COR-L47 (cell line): ENCODE measurements at places on chromosomes 1 and 21.

DNA sequence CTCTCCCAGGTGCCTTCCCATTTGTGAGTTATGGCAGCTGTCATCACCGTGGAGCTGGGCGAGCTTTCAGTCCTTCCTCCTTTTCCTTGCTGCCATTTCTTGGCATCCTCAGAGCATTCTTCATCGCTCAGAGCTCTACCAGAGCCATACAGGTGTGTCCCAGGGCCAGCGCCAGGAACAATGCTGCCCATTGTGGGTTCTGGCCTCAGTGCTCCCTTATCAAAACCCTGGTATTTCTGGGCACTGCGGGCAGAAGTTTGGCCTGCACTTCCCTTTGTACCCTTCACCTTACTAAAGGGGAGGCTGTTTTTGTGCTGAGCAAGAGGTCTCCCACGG, 28.5 kb downstream of the RASSF5 start:
- no peak for DNase-seq

DNA sequence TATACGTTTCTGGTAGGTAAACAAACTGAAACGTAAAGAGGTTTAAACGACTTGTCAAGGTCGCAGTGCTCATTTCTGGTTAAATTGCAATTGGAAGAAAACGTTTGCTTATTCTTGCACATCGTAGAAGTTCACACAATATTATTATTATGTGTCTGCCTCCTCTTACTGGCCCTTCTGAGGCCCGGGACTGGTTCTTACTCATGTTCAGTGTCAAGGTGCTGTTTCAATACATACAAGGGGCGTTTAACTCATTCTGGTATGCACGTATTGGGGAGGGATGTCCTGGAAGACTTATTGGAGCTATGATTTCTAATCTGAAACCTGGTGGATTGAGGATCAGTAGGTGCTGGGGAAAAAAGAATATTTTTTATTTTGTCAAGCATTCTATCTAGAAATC, 932 bp downstream of the RPF1 start:
- DNase-seq: no peak

GRCh38 chr1:27099587-27100334, 55.2 kb downstream of the SLC9A1 start:
- DNase-seq: no peak

DNA sequence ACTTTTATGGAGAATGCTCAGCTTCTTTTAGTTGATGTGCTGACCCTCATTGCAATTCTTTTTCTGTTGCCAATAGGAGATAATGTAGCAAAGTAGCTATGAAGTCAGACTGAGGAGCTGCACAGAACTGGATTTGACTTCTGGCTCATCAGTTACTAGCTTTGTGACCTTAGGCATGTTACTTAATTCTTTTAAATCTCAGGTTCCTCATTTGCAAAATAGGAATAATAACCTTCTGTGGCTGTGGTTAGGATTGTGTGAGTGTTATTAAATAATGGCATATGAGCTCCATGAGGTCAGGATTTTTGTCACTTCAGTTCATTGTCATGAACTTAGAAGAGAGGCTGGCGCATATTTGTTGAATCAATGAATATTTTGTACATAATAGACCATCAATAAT, 237.6 kb upstream of the SGIP1 start:
- DNase-seq: no peak

DNA sequence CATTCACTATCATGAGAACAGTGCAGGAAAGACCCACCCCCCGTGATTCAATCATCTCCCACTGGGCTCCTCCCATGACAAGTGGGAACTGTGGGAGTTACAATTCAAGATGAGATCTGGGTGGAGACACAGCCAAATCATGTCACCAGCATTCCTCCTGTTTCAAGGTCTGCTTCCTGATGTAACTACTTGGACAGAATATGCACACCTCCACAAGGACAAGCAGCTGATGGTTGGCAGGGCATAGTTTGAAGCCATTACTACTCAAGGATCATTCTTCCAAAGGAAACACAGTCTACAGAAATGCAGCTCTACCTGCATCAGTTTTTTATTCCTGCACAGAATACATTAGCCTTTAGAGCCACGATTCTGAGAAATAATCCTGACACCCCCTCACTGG, 28.5 kb upstream of the RNF2 start:
- no peak for DNase-seq

DNA sequence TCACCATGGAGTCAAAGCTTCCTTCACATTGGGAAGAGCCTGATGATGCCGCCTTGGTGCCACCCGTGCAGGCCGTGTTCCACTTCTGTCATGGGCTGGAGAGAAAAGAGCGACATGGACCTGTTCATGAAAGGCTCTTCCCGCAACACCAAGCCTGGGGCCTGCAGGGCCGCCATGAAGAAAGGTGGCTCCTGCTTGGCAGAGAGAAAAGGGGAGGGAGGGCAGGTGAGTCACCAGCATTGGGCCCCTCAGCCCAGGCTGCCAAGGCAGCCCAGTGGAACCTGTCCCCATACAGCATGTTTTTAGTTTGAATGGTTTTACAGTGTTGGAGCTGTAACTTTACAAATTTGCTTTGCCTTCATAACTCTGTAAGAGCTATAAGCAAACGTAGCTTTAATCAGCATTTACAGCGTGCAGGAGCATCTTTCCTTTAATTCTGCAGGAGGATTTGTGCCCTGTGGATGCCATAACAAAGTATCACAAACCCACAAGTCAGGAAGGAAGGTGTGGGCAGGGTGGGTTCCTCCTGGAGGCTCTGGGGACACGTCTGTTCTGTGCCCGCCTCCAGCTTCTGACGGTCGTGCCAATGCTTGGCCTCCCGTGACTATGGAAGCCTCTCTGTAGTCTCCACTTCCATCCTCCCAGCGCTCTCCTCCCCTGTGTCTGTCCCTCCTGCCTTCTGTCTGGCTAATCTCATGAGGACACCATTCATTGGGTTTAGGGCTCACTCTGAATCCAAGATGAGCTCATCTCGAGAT, 49.1 kb downstream of the RIPK4 start:
- no peak for DNase-seq

DNA sequence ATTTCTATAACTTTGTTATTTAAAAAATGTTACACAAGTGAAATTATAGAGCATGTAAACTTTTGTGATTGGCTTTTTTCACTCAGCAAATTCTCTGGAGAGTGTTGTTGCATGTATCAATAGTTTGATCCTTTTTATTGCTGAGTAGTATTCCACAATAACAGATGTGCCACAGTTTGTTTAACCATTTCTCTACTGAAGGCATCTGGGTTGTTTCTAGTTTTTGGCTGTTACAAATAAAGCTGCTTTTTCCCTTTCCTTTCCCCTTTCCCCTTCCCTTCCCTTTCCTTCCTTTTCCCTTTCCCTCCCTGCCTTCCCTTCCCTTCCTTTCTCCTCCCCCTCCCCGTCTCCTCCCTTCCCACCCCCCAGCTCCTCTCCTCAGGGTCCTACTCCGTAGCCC, 15.9 kb downstream of the TUFT1 start:
- DNase-seq: no peak

DNA sequence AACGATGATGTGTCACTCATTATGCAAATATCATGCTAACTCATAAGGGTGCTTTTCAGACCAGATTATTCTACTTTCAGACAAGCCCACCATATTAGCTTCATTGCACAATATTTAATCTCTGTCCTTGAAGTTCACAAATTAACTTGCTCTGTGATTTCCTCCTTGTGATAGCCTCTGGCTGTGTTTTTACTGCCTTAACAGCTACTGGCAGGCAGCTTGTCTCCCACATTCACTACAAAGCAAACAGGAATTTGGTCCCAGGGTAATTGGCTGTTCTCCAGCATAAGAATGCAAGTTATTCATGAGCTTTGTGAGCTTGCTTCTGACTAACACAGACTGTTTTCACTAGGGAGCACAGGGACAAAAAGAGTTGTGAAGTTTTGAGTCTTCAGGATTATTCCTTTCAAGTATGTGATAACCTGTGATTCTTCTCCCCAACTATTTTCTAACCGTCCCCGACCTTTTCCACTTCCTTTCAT, 87.9 kb upstream of the HMCN1 start:
- DNase-seq: peak; percentile 73

DNA sequence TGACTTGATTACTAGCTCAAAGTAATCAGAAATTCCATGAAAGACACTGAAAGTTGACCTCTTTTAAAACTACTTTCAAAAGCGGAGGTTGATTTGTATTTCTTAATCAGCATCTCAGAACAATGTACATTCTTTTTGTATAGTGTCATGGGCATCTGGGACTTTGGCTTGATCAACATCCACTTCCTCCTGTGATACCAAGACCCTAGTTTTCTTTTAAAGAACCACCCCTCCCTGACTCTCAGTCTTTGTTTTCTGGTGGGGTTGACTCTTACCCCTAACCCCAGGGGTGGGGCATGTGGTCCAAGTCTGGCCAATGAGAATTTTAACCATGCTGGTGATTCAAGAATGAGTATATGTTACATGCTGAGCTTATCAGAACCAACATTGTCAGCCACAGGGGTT, 21.7 kb upstream of the IRF2BP2 start:
- no peak for DNase-seq
